ENCODE measurements at places on chromosomes 1 and 21.

DNA sequence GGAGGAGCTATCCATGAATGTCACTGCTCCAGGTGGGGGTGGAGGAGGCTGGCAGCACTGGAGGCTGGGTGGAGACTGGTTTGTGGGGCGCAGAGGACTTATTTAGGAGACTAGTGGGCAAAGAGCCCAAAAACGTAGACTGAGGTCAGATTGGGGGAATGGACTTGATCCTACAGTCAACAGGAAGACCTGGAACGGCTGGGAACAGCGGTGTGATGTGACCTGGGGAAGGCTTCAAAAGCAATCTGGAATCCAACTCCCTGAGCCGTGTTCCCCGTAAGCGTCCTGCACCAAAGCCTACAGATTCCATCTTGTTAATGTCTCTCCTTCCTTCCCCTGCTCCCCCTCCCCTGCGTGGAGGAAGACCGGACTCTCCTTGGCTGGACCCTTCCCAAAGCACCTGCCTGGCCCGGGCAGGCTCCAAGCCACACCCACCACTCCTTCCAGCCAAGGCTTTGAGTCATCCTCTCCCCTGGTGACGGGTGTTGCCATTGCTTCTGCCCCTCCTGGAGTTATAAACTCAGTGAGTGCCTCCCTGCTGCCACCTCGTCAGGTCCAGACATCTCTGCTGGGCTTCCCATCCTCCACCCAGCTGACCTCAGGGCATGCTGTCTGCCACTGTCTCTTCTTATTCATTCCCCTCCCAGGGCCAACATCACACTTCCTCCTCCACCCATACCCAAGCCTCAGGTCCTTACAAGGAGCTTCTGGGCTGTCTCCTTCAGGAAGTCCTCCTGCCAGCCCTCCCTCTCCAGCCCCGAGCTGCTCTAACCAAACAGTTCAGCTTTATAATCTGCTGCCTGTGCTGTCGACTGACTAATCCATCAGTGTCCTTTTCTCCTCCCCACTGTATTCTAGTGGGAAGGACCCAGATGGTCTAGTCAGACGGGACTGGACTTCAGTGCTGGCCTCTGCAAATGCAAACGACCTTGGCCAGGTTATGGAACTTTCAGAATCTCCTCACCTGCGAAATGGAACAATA is 1.6 kb upstream of the CLSTN1 start:
- no peak for DNase-seq

DNA sequence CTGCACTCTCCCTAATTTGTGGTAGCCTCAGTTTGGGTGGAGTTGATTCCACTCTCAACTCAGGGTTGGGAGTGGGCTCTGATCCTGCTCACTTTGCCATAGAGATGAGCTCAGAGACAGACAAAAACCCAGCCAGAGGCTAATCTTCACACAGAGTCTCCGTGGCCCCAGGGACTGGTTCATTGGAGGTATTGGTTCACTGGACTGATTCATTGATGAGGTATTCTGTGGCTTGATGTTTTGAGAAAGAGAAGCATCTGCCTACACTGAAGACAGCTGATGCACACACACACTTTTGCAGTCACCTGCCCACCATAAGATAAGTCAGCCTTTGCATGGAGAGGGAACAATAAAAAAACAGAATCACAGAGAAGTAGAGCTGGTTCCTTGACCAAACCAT is 183.8 kb downstream of the AJAP1 start:
- DNase-seq = no peak

GRCh38 chr1:228862542-228863505 is 127.5 kb downstream of the RHOU start:
- no peak for DNase-seq

DNA sequence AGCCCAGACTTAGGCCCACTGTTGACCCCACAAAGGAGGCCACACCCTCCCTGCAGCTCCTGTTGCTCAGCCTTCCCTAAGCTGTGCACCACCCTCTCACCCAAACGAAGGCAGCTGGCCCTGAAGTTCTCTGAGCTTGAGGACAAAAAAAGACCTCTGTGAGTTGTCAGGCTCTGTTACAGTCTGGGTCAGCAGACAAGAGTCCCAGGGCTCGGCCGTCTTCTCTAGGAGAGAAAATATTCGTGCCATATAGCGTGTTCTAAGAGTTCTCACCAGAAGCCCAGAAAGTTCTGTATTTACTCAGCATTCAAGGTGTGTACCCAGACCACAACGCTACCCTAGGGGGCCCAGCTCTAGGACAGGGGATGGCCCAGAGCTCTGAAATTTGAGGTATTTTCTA is 25.5 kb upstream of the LYST start:
- DNase-seq = peak; percentile 39
